ENCODE measurements at places on chromosomes 3 and 15.

DNA sequence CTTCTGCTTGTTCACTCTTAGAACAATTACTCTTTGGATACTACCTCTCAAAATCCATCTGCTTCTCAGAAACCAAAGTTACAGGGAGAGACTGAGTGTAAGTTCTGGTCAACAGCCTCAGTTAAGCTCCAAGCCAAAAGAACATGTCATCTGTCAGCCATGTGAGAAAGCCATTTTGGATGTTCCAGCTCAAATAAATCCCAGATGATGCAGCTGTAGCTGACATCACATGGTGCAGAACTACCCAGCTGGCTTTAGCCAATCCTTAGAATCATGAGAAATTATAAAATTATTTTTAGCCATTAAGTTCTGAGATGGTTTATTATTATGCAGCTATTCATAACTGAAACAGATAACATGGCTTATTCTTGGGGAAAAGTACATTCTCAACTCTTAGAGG lies 696.0 kb downstream of the ZNF385D start:
- DNase-seq: no peak

DNA sequence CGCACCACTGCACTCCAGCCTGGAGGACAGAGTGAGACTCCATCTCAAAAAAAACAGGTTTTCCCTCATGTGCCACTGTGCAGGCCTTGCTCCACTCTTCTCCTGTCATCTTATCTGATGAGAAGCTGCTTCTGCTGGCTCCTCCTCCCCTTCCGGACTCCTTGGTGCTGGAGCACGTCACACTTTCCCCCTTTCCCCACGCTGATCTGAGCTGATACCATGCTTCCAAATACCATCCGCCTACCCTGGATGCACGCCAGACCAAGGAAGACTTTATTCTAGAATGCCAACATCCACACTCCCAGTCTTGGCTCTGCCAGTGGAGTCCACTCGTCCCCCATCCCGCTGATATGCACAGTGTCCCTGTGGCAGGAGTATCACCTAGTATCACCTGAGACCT lies 31.3 kb downstream of the HOMER2 start:
- no peak for DNase-seq

GRCh38 chr3:43879166-43879565 lies 188.4 kb downstream of the ABHD5 start:
- no peak for DNase-seq

DNA sequence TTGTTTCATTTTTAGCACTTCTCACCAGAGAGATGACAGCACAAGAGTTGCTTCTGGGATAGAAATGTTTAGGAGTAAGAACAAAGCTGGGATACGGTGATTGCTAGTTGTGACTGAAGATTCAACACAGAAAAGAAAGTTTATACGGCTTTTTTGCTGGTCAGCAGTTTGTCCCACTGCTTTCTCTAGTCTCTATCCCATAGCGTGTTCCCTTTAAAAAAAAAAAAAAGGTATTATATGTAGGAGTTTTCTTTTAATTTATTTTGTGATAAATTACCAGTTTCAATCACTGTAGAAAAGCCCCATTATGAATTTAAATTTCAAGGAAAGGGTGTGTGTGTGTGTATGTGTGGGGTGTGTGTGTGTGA lies 48.0 kb downstream of the PGPEP1L start:
- no peak for DNase-seq

GRCh38 chr3:12946251-12946648 lies 104.9 kb upstream of the RPL32 start:
- no peak for DNase-seq

DNA sequence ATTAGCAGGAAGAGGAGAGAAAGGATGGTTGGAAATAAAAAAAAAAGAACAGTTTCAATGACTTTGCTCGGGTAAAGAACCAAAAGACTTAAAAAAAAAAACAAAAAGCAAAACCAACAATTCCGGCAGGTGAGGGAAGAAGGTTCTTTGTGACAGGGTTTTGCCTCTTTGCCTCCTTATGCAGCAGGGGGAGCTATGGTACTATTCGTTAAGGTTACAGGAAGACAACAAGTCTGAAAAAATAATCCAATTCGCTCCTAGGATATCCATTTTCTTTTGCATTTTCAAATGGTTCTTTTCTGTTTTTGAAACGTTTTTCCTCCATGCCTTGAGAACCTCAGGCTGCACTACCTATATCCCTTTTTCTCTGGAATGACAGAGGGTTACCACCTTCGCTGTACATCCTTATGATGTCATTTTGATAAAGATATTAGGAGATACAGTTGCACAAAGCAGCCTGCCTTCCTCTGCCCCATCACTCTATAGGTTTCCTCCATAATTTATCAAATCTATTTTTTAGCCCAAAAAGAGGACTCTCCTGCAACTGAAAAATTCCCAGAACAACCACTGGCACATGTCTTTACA lies 55.0 kb downstream of the CFAP20DC start:
- DNase-seq: peak; percentile 4

DNA sequence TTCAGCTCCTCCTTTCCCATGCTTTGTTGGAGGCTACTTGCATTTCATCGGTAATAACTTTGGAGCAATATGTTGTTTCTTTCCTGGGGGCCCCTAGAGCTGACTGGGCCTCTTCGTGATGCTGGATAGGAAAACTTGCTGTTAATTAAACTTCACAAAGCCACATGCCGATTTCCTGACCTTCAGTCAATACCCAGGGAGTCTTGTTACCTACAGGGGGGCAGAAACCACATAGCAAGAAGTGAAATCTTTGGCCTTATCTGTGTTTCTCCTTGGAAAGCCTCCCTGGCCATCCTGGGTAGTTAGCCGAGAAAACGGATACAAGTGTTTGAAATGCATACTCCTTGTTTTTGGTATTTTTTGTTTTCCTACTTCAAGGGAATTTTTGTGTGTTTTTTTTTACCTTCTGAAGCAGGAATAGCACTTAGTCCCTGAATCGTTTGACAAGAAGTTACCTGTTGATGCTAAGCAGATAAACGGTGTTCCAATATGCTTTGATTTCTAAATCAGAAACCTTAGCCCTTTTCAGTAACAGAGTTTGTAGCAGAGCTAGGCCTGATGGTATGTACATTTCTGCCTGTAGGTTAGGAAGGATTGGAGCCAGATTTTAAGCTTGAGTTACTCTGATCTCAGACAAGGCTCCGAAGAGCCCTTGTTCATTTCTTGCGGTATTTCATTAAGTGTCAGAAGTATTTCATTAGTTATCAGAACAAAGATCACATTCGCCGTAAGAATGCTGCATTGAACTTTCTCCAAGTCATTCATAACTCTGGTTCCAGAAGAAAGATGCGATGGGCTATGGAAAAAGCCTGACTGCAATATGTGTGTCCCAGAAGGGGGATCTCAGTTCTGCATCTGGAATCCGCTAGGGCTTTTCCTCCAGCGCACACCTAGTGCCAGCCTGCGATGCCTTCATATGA lies 111.5 kb downstream of the THSD4 start:
- no peak for DNase-seq

- no peak for DNase-seq
Observed at GRCh38 chr3:128484404-128485281, 8.4 kb downstream of the GATA2 start.

DNA sequence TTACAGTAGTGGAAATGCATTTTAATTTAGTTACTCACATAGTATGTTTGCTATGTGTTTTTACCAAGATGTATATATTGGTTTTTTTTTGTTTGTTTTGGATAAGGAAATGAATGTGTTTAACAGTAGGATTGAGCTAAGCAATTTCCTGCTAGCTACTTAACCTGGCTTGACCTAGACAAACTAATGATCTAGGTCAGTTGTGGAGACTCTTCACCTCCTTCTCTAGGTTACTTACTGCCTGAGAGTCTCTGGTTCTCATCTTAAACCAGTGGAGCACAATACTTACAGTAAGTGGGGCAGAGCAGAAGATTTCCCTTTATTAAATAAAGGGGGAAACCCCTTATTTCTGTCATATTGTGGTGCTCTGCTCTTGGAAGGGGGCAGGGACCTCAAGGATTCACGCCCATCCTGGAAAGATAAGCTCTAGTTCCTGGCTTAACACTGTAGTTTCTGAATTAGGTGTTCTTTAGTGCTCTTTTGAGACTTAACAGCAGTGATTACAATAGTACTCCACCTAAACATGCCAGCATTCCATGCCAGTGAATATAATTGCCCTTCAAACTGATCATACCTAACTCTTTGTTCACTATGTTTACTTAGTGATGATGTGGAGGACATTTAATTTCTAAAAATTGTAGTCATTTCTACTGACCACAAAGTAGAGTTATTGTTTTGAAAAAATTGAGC lies 79.9 kb downstream of the UBP1 start:
- no peak for DNase-seq

DNA sequence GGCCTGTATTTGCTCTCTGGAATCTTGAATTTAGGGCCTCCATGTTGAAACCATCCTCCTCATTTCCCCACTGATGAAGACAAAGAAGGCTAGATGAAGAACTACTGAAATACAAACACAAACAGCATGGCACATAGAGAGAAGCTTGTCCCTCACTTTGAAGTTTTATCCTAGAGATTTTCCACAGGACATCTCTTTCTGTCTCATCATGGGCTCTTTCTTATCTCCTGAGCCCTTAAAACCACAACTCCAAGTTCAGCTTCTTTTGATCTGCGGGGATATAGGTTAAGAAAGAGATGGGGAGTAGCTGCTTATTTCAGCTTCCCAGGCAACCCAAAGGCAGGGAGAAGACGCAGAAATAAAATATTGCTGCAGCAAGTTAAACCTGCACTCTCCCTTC lies 213.1 kb upstream of the LRIG1 start:
- no peak for DNase-seq

DNA sequence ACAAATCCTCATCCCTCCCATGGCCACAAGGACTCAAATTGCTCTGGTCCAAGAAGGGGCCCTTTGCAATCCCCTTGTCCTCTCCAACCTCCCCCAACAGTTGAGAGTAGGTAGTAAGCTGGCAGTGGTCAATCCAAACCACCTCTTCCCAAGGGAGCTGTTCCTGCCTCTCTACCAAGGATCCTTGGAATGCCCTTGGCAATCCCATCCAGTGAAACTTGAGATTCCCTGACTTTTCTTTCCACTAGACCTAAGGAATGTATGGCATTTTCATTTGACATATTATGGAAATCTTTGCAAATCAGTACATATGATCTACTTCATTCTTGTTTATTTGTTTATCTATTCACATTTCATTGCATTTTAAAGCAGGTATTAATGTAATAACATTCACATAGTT lies 4.8 kb upstream of the RBP2 start:
- DNase-seq: no peak

- DNase-seq: no peak
Observed at GRCh38 chr15:41932511-41933289, 38.8 kb upstream of the SPTBN5 start.

DNA sequence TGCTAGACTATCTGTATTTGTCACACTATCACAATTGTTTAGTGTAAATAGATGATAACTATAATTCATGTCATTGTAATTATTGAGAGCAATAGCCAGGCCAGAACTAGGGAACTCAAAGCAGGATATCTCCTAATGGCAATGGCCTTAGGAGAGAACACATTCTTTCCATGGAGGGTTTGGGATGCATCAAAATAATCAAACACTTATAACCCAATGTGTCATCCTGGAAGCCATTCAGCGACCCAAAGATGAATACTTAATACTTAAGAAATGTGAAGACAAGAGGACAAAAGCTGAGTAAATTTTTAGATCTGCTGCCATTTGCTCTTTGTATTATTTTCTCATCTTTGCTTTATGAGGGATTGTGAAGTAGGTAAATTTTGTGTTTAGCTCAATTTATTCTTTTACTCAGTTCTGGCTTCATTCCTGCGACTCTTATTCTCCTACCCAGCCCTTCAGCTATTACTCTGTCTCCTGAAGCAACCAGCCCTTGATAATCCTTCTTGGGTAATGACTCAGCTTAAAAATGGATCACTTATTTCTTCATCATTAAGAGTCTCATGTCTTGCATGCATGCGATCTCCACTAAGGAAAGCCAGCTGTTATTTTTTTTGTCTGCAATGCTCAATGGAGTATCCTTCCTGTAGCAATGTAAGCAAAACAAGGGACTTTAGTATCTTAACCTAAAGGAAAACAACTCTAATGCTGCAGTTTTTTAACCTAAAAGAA lies 2.0 kb downstream of the OR4F15 start:
- DNase-seq: no peak

DNA sequence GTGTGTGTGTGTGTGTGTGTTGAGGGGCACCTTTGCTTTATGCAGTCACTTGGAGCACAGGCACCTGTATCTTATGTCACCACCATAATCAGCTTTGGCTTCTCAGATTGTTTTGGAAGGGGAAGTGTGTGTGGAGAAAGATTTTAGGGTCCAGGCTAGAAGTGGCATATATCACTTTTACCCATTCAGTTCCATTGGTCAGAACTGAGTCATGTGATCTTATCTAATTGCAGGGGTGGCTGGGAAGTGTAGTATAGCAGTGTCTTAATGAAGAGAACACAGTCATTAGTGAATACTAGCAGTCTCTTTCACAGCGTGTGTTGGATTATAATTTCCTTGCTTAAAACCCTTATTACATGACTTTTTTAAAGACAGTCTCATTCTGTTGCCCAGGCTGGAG lies 20.6 kb downstream of the NCK1 start:
- no peak for DNase-seq

GRCh38 chr3:108098003-108098370 lies 7.2 kb upstream of the CD47 start:
- DNase-seq: no peak

- DNase-seq: no peak
Observed at GRCh38 chr3:63877737-63878393, 14.2 kb downstream of the ATXN7 start.

DNA sequence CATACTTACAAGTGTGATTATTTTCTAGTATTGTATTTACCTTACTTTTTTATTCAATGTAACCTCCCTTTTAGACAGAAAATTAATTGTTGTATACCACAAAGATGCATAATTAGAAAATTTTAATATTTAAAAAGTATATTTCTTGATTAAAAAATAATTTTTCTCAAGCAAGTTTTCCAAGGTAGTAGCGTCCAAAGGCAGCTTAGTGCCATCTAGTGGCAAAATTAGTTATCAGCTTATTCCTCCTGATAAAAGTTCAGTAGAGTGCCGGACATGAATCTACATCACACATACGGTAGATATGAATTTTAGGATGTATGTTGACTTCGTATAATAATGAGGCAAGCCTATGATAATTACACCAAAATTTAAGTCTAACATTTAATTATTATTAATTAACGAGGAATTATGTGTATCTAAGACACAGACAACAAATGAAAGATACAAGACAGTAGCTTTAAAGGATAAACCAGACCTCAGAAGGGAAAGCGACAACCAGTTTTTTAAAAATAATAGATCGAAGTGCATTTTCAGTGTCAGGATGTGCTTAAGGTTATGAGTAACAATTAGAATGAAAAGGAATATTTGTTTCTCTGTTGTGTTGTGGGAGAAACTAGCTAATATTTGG lies 405.9 kb downstream of the ROBO1 start:
- DNase-seq: no peak

DNA sequence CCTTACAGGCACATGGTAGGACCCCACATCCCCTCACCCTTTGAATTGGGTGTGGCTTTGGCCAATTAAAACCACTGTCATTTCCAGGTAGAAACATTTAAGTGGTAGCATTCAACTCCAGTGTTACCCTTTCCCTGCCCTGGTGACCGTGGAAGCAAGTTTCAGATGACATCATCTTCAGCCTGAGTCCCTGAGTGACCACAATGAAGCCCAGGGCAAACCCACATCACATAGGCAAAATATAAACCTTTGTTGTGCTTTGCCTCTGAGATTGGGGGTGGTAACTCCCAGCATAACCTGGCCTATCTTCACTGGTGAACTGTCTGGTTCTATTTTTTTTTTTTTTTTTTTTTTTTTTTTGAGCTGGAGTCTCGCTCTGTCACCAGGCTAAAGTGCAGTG lies 404.0 kb upstream of the WNT5A start:
- DNase-seq: no peak

GRCh38 chr3:138781012-138781470 lies 53.7 kb downstream of the PIK3CB start:
- DNase-seq: no peak
